GM12878 (cell line): ENCODE measurements at places on chromosomes 5 and 9. TPM values are rescaled to one million over a fixed set of nuclear protein-coding genes. Genes with fewer than 3 reads are reported as not detected.

GRCh38 chr9:16131264-16131663 is 578.4 kb downstream of the CCDC171 start:
- H3K27me3 ChIP-seq, result no peaks in the 10 kb centered on the region
- H3K27ac ChIP-seq, result no peak overlapping the region
- no peak for DNase-seq
- no peak overlapping the region for H3K4me3 ChIP-seq
- no peaks in the 10 kb centered on the region for H3K4me1 ChIP-seq

- no peak overlapping the region for H3K27ac ChIP-seq
- no peaks in the 10 kb centered on the region for H3K4me1 ChIP-seq
- H3K4me3 ChIP-seq, result no peak overlapping the region
- no peak for DNase-seq
- H3K36me3 ChIP-seq, result no peaks in the 10 kb centered on the region
Observed at GRCh38 chr9:86733929-86734328, 213.4 kb downstream of the GAS1 start.

Gene ANKDD1B
- 0.66 and 0.87 TPM in 2 replicates for total RNA-seq

Gene SEMA4D
- total RNA-seq, result 120 and 136 TPM in 2 replicates

DNA sequence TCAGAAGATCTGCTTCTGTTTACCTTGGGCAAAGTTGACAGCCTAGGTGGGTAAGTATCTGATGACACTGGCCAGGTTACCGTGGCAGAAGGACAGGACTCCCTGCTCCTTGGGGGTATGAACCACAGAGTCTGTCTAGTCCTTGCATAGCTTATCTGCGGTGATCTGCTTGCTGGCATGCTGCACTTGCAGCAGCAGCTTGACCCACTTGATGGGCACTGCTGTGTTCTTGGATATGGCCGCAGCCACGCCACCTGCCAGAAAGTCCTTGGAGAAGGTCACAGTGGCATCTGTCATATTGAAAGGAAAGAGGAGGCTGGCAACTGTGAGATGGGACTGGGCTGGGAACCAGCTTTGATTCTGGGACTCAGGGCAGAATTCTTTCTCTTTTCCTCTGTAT is 35.9 kb upstream of the POC5 start:
- no peak overlapping the region for H3K4me3 ChIP-seq
- DNase-seq, result no peak
- no peaks in the 10 kb centered on the region for H3K27me3 ChIP-seq
- H3K36me3 ChIP-seq, result no peaks in the 10 kb centered on the region
- H3K4me1 ChIP-seq, result no peaks in the 10 kb centered on the region

Gene VDAC1
- 323 and 329 TPM in 2 replicates for total RNA-seq

- no peaks in the 10 kb centered on the region for H3K36me3 ChIP-seq
- H3K27ac ChIP-seq, result no peak overlapping the region
- H3K27me3 ChIP-seq, result no peaks in the 10 kb centered on the region
- H3K4me3 ChIP-seq, result no peak overlapping the region
- H3K4me1 ChIP-seq, result no peaks in the 10 kb centered on the region
Observed at GRCh38 chr5:77560677-77561263, 68.7 kb upstream of the WDR41 start.

Gene MLLT3
- total RNA-seq, result 38.4 and 40.7 TPM in 2 replicates

Gene PROB1
- 6.0 and 6.5 TPM in 2 replicates for total RNA-seq

GRCh38 chr5:133220851-133221674 is 169.2 kb downstream of the HSPA4 start:
- H3K27me3 ChIP-seq, result no peaks in the 10 kb centered on the region
- no peak overlapping the region for H3K27ac ChIP-seq
- DNase-seq, result no peak

Gene TCF7
- total RNA-seq, result 60.2 and 63.5 TPM in 2 replicates
